ENCODE measurements at places on chromosomes 16 and 17. TPM values are rescaled to one million over a fixed set of nuclear protein-coding genes. Genes with fewer than 3 reads are reported as not detected.

GRCh38 chr16:3759736-3760135 is 42.4 kb upstream of the TRAP1 start:
- H3K27me3 ChIP-seq, result no peaks in the 10 kb centered on the region
- no peak for DNase-seq
- no peak overlapping the region for H3K27ac ChIP-seq
- H3K36me3 ChIP-seq, result no peaks in the 10 kb centered on the region
- no peaks in the 10 kb centered on the region for H3K4me1 ChIP-seq

GRCh38 chr17:77619851-77620250 is 338.7 kb upstream of the TNRC6C start:
- H3K36me3 ChIP-seq, result no peaks in the 10 kb centered on the region
- DNase-seq, result no peak
- no peak overlapping the region for H3K4me3 ChIP-seq
- no peaks in the 10 kb centered on the region for H3K27me3 ChIP-seq
- no peak overlapping the region for H3K27ac ChIP-seq

Gene DNAI2
- 12.2 TPM for total RNA-seq

Gene MMP28
- total RNA-seq, result 1.4 TPM

DNA sequence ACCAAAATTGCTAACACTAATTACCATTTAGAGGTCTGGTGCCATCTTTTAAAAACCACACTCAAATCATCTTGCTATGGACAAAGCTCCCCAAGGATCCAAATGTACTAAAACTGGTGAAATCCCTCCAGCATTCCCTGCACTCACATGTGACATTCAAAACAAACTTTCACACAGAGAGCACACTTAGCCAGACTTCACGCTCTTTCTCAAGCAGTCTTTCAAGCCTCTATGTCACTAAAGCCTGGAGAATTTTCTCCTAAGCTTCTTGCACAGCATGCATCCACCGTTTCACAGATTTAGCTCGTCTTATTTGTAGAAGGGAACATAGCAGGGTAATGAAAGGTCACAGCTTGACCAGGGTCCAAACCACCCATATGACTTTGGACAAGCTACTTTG is 19.3 kb downstream of the CMTM3 start:
- no peak overlapping the region for H3K4me3 ChIP-seq

- H3K36me3 ChIP-seq, result no peaks in the 10 kb centered on the region
- DNase-seq, result no peak
- H3K27ac ChIP-seq, result no peak overlapping the region
- H3K27me3 ChIP-seq, result no peaks in the 10 kb centered on the region
- peaks cover 11% of the 10 kb centered on the region for H3K4me1 ChIP-seq
These were observed 4.9 kb downstream of the GIT1 start for GRCh38 chr17:29584452-29585079.

All from ovary (tissue), 10 donors.